Kidney glomerular epithelial cell (primary cell): ENCODE measurements at places on chromosomes 7 and 10.

DNA sequence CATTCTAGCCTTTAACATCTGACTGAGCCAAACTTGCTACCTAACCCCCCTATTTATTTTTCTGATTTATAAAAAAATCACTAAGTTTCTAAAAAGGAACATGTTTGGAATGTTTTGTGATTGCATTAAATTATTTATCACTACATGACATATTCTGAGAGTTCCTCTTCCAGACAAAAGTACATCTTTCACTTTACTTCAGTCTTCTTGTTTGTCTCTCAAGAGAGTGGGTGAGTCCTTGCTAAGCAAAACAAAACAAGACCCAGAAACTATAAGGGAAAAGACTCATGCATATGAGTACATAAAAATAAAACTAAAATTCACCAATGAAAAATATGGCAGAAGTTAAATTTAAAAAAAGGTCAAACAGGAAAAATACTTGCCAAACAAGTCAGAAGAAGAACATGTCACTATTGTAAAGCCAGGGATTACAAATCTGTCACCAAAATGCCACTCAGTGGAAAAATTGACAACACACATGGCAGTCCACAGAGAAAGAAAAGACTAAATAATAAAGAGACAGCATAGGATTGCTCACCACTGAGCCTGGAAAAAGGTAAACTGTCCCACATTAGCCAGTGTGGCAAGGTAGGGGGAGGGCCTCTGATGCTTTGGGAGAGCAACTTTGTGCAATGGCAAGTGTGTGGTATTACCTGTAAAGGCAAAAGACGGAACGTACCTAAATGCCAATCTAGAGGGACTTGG lies 166.7 kb upstream of the ZNF32 start:
- DNase-seq: no peak

DNA sequence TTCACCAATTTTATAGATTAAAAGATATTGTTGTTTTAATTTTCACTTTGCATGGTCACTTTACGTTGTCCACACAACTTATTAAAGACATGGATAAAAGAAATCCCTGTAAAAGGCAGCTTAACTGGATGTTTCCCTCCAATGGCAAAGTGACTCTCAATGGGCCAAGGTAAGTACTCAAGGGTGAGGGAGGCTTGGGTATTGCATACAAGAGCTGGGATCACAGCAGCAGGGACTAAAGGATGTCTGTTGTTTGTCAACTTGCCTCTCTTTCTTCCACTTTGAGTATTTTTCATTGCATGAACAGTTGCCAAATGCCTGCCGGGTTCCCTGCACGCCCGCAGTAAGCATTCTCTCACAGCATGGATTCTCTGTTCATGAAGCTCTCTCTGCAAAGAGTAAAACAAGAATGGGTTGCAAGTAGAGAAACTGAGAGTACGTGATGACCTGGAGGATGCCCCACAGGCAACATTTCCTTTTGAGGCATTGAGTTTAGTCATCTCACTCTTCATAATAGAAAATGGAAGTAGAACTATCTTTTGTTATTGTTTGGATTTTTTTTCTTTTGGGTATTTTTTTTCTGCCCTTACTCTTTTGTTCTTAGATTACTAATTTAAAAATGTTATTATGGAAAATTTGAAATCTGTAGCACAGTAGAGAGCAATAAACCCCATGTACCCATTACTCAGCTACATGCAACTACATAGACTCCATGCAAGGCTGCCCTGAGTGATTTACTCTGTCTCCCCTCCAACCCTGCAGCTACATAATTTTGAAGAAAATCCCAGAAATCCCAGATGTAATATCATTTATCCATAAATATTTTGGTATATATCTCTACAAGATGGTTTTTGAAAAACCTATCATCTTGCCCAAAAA lies 26.3 kb downstream of the GPR141 start:
- no peak for DNase-seq

- no peak for DNase-seq
These were observed 159.9 kb downstream of the CAMK1D start for GRCh38 chr10:12509016-12509793.

- DNase-seq: no peak
These were observed 260.8 kb upstream of the HABP2 start for GRCh38 chr10:113292086-113292485.

DNA sequence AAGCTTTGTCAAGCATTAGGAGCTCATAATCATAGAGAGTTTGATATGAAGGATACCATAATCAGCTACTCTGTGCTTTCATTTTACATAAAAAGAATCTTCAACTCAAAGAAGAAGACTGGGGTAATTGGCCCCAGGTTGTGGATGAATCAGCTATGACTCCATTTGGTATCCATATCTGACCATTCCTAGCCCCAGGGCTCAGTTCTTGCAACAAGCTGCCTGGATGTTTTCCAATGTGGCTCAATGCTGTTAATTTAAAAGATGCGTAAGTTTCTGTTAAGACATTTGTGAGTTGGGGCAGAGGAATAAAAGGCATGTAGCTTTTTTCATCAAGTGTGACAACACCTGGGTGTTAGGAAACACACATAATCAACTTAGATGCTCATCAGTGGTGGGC lies 951.1 kb downstream of the NRG3 start:
- DNase-seq: no peak
